Cardiac fibroblast (primary cell): ENCODE measurements at places on chromosomes 7 and 10.

DNA sequence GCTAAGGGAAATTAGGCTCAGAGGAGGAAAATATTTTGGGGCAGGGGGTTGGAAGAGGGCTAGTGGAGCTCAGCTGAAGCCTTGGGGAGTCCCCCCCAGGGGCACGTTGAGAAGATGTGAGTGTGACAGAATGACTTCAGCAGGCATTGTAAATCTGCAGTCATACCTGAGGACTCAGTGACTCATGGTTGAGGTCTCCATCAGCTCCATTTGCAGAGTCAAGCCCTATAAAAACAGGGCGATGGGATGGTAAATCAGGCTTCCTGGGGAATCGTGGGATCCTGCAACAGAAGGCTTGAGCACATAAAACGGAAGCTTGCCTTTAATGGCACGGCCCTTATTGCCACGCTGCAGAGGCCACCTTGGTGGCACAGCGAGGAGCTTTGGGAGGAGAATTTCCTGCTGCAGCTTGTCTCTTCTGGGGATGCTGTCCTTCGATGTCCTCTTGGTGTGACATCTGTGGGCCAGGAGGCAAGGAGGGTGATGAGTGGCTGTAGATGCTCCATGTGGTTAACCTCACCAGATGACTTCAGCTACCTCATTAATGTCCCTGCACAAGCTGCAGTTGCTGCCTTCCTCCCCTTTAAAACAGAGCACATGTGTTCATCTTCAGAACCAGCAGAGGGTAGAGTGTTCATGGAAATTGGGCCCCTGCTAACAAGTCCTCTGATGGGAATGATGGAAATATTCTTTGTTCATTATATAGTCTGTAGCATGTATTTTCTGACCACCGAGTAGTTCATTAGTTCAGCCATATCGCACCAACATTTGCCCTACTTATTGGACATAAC lies 285.9 kb downstream of the LRMDA start:
- peak; percentile 11 for DNase-seq

GRCh38 chr10:112006831-112007230 lies 176.7 kb downstream of the GPAM start:
- no peak for DNase-seq

DNA sequence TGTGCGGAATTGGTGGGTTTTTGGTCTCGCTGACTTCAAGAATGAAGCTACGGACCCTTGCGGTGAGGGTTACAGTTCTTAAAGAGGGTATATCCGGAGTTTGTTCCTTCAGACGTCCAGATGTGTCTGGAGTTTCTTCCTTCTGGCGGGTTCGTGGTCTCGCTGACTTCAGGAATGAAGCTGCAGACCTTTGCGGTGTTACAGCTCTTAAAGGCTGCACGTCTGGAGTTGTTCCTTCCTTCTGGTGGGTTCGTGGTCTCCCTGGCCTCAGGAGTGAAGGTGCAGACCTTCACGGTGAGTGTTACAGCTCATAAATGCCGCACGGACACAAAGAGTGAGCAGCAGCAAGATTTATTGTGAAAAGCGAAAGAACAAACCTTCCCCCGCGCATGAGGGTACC lies 670.7 kb downstream of the CNTNAP2 start:
- no peak for DNase-seq

DNA sequence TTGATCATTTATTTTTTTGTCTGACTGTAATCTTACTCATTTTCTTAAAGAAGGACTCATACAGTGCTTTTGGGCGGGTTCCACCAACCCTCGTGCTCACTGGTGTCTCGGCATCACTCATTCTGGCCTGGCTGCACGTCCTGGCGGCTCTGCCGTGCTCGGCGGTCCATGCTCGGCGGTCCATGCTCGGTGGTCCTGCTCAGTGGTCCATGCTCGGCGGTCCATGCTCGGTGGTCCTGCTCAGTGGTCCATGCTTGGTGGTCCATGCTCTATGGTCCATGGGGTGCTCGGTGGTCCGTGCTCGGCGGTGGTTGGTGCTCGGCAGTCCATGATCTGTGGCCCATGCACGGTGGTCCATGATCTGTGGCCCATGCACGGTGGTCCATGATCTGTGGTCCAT lies 72.5 kb downstream of the WDR37 start:
- no peak for DNase-seq
